ENCODE measurements at places on chromosomes 2 and 18.
A peak's percentile ranks its signal among the peaks of the same experiment; 100 is the strongest.

DNA sequence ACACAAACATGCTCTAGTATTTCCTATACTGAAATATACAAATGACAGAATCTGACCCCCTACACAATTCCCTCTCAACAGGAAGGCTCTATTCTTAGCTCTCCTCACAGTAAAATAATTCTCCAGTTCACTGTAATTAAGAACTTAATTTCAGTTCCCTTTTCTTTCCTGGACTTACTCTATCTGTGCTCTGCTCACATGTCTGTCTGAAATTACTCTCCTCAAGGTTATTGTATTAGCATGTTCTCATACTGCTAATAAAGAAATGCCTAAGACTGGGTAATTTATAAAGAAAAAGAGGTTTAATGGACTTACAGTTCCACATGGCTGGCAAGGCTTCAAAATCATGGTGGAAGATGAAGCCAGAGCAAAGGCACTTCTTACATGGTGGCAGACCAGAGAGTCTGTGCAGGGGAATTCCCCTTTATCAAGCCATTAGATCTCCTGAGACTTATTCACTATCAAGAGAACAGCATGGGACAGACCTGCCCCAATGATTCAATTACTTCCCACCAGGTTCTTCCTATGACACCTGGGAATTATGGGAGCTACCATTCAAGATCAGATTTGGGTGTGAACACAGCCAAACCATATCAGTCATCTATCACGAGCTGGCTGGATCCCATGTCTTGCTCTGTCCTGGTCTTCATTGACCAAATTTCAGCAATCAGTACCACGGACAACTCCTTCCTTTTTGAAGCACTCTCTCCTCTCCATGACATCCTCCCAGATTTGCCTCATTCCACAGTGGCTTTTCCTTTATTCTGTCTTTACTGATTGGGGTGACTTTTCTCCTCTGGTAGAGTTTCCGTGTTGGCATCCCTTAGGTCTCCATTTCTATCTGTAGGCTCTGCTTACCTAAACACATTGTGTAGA lies 110.9 kb downstream of the GALR1 start:
- DNase-seq = no peak

- DNase-seq = peak; percentile 64
Measured at GRCh38 chr2:128405981-128406613, 87.4 kb upstream of the HS6ST1 start.

- no peak for DNase-seq
Measured at GRCh38 chr2:196955036-196955435, 28.5 kb upstream of the PGAP1 start.

GRCh38 chr2:143939626-143940330 lies 580.1 kb downstream of the ZEB2 start:
- DNase-seq = no peak

DNA sequence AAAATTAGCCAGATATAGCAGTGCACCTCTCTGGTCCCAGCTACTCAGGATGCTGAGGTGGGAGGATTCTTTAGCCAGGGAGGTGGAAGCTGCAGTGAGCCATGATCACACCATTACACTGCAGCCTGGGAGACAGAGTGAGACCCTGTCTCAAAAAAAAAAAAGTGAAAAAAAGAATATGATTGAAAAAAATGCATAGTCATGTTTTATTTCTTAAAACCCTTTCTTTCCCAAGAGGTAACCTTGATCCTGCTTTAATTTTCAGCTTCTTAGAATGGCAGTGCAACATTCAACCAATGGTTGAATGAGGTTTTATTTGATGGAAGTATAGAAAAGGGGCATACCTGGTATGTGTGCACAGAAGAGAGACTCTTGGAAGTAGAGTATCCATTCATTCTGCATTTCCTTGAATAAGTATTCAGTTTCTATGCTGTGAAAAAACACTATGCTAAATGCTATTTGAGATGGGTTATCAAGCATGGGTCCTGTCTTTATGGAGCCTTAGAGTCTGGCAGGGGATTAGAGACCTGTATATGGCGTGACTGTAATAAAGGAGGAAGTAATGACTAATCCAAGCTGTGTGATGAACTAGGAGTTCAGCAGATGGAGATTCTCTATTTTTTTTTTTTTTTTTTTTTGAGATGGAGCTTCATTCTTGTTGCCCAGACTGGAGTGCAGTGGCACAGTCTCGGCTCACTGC lies 146.3 kb downstream of the WDSUB1 start:
- no peak for DNase-seq

- no peak for DNase-seq
Measured at GRCh38 chr2:123640685-123641335, 384.3 kb upstream of the CNTNAP5 start.

- DNase-seq = no peak
Measured at GRCh38 chr2:175571078-175571653, 389.7 kb upstream of the ATP5MC3 start.

DNA sequence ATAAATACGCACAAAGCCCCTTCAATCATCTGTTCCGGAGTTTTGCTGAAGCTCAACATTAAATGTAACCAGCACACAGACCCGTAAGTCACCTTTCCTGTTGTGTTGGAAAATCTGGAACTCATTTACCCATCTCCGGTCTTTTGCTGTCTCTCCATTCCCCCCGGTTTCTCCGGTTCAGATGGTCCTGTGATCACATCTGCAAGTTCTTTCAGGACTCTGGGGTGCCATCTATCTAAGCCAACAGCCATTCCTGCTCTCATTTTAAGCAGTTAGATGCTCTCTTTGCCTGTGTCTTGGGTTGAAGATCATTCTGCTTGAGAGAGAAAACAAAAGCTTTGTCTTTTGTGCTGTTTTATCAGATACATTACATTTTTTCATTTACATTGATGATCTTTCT lies 91.7 kb upstream of the TGIF1 start:
- no peak for DNase-seq

- no peak for DNase-seq
Measured at GRCh38 chr2:1907849-1908533, 163.7 kb upstream of the PXDN start.

- no peak for DNase-seq
Measured at GRCh38 chr2:238032755-238033337, 28.0 kb upstream of the SCLY start.

- no peak for DNase-seq
Measured at GRCh38 chr2:149849136-149849535, 261.6 kb upstream of the MMADHC start.

DNA sequence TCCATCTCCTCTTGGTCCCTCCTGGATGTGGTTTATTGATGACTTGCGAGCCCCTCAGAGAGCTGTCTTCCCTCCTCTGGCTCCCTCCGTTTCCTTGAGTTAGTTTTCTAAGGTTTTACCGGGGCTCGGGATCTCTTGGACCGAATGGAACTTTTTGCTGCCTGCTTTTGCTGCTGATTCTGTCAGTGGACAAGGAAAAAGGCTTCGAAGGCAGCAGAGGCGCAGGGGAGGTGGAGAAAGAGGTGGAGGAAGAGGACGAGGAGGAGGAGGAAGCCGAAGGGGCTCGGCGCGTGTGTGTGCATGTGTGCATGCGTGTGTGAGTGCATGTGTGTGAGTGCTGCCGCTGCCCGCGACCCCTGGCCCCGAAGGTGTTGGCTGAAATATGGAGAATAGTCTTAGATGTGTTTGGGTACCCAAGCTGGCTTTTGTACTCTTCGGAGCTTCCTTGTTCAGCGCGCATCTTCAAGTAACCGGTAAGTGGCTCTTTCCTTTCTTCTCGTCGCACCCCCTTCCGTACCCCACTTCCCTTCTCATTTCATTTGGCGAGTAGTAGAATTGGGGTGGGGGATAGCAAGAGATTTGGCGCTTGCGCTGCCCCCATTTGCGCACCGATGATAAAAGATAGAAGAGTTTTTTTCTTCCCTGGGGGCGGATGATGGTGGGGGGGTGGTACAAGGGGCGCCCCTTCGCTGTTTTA lies 557 bp downstream of the DCC start:
- no peak for DNase-seq

DNA sequence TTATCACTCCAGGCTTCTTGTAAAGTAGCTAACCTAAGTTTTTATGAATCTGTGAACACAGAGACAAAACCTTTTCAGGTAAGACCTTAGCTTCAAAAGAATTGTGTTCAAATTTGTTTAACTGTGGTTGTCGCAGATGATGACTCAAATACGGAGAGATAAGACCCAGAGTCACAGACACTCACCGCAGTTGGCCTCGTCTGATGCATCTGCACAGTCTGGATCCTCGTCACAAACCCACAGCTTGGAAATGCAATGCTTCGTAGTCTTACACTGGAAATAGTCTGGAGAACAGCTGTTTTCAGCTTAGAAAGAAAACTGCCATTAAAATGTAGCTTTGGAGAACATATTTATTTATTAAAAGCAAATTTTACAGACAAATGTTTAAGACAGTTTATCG lies 1662.1 kb upstream of the NXPH2 start:
- DNase-seq = no peak

DNA sequence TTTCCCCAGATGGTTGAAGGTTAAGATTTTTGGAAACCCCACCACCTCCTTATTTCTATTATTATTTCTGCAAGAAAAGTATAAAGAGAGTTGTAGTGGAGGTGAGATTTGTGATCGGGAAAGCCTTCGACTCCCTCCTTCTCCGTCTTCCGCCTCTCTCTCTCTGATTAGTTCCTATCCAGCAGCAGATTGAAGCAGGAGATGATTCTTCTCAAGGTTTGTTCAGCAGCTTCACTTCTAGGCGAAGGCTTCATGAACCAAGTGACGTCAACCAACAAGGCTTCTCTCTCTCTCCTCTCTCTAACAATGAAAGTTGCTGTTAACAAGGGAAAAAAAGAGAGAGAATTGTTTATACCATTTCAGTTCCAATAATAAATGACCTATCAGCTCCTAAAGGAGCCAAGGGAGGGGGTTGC lies at the start of gene BAZ2B:
Gene BAZ2B (minus strand): TSS at position 263 of the 416 bp plus-strand sequence. CDS start 137,829 bp downstream, outside the sequence.
- no peak for DNase-seq

DNA sequence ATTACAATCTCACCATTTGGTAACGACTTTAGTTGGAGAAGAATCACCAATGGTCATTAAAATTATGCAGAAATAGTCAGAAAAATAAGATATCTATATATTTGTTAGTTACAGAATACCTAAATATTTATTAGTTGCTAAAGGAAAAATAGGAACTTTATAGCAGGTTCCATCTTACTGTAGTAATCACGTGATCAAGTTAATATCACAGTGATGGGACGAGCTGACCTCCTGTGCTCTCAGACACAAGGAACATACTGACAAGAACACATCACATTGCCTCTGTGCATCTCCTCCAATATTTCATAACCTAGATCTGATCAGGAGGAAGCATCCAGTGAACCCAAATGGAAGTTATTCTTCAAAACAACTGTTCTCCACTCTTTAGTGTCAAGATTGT lies 215.3 kb downstream of the GALR1 start:
- no peak for DNase-seq

DNA sequence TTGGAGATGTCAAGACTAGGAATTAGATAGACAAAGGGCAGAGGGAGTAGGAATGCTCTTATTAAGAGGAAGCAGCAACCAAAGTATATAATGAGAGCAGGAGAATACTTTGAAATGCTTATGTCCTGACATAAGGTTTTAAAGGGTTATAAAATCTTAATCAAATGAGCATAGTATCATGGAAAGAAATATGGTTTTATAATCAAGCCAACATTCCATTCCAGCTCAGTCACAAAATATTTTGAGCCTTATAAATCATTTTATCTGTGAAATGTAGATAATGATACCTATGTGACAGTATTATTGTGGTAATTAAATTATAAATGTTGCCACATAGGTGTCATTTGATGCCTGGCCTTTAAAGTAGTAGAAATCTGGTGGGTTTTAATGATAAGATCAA lies 17.6 kb downstream of the VSNL1 start:
- DNase-seq = no peak

GRCh38 chr2:128537646-128538045 lies 219.0 kb upstream of the HS6ST1 start:
- no peak for DNase-seq

DNA sequence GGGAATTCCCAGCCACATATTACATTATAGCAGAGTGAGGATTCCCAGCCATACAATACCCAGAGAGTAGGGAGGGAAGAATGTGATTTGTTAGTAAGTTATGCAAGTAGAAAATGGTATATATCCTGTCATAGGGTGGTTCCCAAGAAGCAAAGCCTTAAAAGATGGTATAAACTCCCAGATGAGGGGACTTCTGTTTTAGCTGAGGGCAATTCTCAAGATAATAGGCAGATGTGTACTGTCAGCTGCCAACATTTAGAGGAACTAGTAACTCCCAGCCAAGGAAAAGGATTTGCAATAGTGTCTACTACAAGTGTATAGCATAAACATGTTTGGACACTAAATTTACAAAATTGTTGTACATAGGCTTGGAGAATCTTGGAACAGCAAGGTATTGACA lies 86.5 kb downstream of the XDH start:
- no peak for DNase-seq

DNA sequence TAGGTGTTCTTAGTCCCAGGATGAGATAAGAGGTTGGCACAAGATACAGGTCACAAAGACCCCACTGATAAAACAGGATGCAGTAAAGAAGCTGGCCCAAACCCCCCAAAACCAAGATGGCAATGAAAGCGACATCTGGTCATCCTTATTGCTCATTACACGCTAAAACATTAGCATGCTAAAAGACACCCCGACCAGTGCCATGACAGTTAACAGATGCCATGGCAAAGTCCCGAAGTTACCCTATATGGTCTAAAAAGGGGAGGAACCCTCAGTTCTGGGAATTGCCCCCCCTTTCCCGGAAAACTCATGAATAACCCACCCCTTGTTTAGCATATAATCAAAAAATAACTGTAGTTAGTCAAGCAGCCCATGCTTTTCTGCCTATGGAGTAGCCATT lies 251.1 kb downstream of the SLC4A3 start:
- DNase-seq = no peak

- DNase-seq = no peak
Measured at GRCh38 chr2:240898108-240898730, 2.3 kb upstream of the MAB21L4 start.

GRCh38 chr2:109347626-109348025 lies 218.6 kb downstream of the SH3RF3 start:
- no peak for DNase-seq
